NCI-H460 (cell line): ENCODE measurements at places on chromosomes 5 and 9. TPM values are rescaled to one million over a fixed set of nuclear protein-coding genes. Genes with fewer than 3 reads are reported as not detected.
A peak's percentile ranks its signal among the peaks of the same experiment; 100 is the strongest.

DDX4 gene
- total RNA-seq = 0.14 TPM in 1 of 2 replicates, not detected in the other

ACTBL2 gene
- not detected in 2 replicates for total RNA-seq

PPP1R26 gene
- 37.3 and 39.3 TPM in 2 replicates for total RNA-seq

XPA gene
- total RNA-seq = 10.4 and 12.4 TPM in 2 replicates

CERCAM gene
- total RNA-seq = 13.6 and 13.9 TPM in 2 replicates

MLANA gene
- total RNA-seq = not detected in 2 replicates

SHISAL2B gene
- not detected in 2 replicates for total RNA-seq

SLC36A3 gene
- not detected in 2 replicates for total RNA-seq

BTNL3 gene
- total RNA-seq = not detected in 2 replicates

SEMA6A gene
- total RNA-seq = 0.32 and 0.94 TPM in 2 replicates

- no peak for DNase-seq
Measured at GRCh38 chr5:138385660-138386059, 33.2 kb downstream of the KDM3B start.

DNA sequence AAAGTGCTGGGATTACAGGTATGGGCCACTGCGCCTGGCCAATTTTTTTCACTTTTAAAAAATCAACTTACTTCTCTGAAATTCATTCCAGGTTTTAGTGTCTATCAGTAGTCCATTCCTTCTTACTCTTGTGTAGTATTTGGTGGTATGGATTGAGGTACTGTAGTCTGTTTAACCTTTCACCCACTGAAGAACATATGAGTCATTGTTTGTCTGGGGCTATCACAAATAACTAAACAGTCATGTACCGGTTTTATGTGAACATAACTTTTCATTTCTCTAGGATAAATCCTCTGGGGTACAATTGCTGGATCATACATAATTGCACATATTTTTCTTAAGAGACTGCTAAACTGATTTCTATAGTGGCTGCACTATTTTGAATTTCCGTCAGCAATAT is 1188.0 kb upstream of the CDH9 start:
- no peak for DNase-seq

DNA sequence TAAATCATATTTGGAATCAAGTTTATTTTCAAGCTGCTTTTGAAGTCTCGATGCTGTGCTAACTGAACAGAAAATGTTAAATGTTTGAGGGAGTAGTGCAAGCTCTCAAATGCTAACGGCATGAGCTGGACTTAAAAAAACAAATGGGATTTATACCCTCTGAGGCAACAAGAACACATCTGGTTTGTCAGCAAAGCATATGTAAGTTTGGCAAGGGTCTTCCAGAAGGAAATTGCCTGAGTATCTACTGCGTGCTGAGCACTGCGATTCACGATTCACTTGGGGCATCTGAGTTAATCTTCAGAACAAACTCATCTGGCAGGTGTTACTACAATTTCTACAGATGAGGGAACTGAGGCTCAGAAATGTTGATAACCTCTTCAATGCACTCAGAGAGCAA is 98.4 kb upstream of the C9orf72 start:
- DNase-seq = no peak

DNA sequence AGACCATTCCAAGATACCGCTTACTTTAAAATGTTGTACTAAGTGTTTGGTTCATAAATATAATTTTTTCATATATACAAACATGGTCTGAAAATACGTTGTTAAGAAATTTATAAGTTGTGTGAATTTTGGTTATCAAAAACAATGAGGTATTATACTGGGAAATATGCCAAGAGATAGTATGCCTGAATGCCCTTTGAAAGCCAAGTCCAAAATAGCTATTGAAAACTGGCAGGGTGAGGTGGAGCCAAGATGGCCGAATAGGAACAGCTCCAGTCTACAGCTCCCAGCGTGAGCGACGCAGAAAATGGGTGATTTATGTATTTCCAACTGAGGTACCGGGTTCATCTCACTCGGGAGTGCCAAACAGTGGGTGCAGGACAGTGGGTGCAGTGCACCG is 533.5 kb downstream of the ZNF608 start:
- no peak for DNase-seq

DNA sequence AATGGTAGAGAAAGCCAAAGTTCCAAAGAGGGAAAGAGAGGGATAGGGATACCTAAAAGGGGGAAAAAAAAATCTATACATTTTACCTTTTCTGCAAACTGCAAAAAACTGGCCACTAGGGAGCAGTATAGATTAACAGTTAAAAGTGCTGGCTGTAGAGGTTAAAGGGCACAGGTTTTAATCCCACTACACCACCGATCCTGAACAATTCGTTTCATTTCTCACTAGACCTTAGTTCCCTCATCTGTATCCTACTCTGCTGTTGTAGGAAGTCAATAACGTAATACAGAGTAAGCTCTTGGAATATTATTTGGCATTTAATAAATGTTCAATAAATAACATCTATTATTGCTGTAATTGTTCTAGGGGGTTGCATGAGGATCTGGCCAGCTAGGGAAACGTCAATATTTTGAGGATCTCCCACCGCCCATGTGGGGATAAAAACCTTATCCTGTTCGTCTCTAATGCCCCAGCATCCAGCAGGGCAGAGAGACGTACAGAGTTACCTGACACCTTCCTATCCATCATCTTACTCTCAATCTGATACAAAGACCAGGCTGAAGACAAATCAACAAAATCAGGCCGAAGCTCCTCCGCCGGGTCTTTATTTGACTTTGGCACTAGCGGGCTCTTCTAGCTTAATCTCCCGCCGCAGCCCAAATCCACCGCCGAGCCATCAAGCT is 757 bp downstream of the CDC26 start:
- peak; percentile 69 for DNase-seq

GRCh38 chr5:168131519-168131918 is 159.9 kb upstream of the WWC1 start:
- no peak for DNase-seq

DNA sequence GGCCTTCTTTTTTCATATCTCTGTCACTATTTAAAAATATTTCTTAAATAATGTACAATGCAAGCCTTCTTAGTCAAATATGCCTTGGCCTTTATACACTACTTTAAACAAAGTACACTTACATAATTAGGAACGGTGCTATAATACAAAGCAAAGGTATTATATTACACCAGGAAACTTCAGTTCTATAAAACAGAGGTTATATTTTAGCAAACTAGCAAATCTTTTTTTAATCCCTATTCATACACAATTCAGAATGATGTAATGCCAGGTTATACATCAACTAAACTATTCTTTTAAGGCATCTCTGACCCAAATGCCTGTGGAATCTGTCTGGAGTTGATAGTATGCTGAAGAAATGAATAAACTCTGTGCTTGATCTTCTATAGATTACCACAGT is 10.7 kb upstream of the LURAP1L start:
- no peak for DNase-seq

DNA sequence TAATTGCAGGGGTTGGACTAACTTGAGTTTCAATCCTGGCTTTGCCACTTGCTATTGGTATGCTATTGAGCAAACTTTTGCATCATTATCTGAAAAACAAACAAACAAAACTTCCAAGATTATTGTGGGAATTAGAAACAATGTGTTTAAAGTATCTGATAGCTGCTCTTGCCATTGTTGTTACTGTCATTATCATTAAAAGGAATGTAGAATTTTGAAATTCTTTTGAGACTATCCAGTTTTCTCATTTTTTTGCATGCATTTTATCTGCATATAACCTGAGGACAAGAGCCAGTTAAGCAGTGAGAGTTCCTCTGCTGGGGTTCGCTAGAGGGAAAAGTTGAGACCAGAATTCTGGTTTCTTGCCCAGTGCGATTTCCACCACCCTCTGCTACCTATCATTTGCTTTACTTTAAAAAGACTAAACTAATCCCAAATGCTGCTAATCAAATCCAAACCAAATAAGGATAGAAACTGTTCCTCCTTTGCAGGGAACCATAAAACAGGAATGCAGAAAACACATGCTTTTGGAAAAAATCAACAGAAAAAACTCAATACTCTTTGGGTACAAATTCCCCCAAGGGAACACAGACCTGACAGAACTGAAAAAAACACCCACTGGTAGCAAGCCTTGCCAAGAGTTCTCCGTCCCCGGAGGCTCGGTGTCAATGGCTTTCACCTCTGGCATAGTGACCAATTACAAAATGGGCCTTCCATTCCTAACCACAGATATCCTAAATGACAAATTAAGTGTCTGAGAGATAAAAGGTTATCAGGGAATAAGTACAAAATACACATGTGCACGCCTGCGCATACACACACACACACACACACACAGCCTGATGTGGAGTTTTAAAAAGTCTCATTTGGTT is 373.7 kb downstream of the ARL15 start:
- no peak for DNase-seq

DNA sequence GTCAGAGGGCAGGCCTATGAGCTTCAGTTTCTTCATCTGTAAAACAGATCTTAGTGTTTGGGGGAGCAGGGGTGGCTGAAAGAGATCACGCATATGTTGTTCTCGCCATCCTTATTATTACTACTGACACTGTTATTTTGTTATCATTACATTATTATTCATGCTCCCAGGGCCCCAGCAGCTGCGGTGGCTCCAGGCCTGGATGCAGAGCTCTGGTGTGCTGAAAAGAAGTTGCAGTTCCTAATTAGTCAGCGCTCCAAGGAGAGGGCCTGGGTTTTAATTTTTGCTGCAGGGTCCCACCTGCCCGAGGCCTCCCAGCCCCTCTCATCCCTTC is 19.5 kb downstream of the CXXC5 start:
- DNase-seq = no peak

GRCh38 chr9:74824654-74825053 is 63.1 kb downstream of the TRPM6 start:
- DNase-seq = peak; percentile 55

- no peak for DNase-seq
Measured at GRCh38 chr9:88759364-88759763, 224.4 kb downstream of the NXNL2 start.

DNA sequence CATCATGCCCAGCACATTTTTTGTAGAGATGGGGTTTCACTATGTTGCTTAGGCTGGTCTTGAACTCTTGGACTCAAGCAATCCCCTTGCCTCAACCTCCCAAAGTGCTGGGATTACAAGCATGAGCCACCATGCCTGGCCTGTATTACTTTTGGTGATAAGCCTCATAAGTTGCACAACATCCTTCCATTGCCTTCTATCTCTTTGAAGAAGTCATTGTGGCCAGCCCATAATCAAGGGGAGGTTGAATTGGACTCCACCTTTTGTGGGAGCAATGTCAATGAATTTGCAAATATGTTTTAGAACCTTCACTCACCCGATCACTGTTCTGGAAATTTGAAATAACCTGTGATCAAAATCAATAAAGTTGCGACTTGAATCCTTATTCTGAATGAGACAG is 104.3 kb upstream of the CLINT1 start:
- DNase-seq = no peak

DNA sequence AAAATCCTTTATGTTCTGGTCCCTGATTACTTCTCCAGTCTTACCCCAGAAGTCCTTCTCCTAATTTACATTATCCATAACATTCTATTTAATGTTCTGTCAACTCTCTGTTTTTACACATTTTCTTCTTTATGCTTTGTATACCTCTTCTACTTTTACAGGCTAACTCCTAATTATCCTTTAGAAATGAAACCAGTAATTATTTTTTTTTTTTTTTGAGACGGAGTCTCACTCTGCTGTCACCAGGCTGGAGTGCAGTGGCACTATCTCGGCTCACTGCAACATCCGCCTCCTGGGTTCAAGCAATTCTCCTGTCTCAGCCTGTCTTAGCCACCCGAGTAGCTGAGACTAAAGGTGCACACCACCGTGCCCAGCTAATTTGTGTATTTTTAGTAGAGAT is 9.0 kb downstream of the CENPK start:
- DNase-seq = no peak

GRCh38 chr9:123350590-123351310 is 5.2 kb upstream of the CRB2 start:
- no peak for DNase-seq

DNA sequence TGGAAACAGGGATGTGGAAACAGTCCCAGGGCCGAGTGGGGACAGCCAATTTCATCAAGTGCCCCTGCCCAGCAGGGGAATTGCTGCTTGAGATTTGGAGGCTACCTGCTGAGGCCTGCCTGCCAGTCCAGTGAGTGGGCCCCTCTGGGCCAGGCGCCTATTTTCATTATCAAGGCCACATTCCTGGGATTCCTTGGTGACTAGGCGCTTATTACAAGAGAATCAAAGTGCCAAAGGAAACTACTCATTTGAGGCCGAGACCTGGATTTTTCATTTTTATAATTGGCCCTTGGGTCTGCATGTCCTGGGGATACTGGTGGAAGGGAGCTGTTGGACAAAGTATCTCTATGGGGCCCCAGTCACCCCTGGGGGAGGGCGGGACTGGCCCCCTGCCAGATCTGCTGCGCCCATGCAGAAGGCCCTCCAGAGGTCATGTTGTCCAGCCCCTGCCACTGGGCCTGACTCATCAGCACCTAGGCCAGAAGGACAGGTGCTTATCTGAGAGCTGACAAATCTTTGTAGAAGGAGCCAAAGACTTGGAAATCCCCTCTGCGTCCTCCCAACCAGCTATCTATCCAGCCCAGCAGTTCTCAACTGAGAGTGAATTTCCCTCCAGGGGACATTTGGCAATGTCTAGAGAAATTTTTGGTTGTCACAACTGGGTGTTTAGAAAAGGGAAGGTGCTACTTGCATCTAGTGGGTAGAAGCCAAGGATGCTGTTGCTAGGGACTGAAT is 45.6 kb downstream of the FOXI1 start:
- DNase-seq = peak; percentile 31

DNA sequence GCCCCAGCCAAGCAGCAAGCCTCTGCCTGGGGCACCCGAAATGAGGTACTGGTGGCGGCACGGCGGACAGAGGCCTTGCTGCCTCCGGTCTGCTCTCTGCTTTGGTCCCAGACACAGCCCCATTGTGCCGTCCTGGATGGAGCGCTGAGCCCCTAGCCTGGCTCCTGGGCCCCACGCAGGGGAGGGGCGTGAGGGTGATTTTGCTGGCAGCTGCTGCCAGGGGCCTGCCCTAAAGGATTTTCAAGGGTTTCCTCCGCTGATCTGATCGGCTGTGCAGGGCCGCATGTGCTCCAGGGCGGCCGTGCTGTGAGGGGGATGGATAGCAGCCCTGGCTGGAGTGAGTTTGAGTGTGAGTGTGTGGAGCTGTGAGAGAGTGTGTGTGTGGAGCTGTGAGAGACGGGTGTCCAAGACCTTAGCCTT is 1.3 kb downstream of the GPSM1 start:
- DNase-seq = no peak

DNA sequence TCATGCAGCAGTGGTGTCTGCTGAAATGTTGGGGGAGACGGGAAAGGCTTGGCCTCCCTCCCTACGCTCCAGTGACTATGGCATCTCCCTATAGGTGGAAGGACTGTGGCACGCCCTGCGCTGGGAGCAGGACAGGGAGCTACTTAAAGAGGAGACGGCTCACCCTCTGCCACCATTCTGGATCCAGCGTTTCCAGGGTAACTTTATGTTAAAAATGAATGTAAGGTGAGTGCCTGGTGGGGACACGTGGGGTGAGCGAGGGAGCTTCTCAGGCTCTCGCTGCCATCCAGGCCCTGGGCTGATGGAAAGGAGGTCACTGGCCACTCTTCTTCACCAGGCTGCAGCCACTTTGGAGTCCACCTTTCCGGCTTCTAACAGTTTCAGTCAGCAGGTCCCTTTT is 15.7 kb downstream of the PAEP start:
- no peak for DNase-seq

- no peak for DNase-seq
Measured at GRCh38 chr9:121542025-121542424, 42.4 kb upstream of the GGTA1 start.

GRCh38 chr9:97545486-97545885 is 44.0 kb downstream of the TMOD1 start:
- no peak for DNase-seq

- DNase-seq = no peak
Measured at GRCh38 chr9:9229269-9229668, 1383.5 kb downstream of the PTPRD start.
